HAP-1 (cell line): ENCODE measurements at places on chromosomes 11 and 22.

- no peak for DNase-seq
Observed at GRCh38 chr11:35786188-35786587, 123.6 kb downstream of the TRIM44 start.

DNA sequence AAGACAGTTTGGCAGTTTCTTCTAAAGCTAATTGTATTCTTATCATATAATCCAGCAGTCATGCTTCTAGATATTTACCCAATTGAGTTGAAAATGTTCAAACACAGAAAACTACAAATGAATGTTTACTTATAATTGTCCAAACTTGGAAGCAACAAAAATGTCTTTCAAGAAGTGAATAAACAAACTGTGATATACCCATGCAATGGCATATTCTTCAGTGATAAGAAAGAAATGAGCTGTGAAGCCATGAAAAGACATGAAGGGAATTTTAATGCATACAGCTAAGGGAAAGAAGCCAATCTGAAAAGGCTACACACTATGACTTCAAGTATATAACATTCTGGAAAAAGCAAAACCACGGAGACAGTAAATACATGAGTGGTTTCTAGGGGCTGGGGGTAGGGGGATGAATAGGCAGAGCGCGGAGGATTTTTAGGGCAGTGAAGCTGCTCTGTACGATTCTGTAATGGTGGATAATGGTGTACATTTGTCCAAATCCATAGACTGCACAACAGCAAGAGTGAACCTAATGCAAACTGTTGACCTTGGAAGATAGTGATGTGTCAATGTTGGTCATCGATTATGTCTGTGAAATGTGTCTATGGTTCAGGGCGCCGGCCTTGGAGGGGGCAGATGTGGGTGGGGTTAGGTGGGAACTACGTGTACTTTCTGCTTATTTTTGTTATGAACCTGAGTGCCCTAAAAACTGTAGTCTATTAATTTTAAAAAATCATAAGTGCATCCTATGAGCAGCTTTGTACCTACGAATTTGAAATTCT is 424.9 kb downstream of the TBC1D22A start:
- DNase-seq = no peak

DNA sequence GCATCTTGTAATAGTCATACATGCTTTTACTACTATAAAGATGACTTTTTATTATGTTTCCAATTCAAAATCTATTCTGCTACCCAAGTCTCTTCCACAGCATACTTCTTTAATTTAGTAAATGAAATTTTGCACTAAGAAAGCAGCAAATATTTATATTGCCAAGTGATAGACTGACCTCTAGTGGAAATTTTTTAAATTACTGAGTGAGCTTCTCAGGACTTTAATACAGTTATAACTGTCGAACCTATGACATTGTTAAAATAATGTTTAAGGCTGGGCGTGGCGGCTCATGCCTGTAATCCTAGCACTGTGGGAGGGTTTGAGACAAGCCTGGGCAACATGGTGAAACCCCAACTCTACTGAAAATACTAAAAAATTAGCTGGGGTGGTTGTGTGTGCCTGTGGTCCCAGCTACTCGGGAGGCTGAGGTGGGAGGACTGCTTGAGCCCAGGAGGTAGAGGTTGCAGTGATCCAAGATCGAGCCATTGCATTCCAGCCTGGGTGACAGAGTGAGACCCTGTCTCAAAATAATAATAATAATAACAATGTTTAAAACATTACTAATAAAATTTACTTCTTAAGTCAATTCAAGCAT is 27.3 kb downstream of the STK33 start:
- DNase-seq = peak; percentile 66

- no peak for DNase-seq
Observed at GRCh38 chr11:12906501-12906900, 102.6 kb upstream of the RASSF10 start.

- DNase-seq = no peak
Observed at GRCh38 chr11:41522391-41522790, 62.9 kb upstream of the LRRC4C start.

- no peak for DNase-seq
Observed at GRCh38 chr22:43267332-43267980, 75.7 kb downstream of the SCUBE1 start.

- DNase-seq = no peak
Observed at GRCh38 chr11:133724116-133724515, 121.2 kb downstream of the SPATA19 start.

GRCh38 chr22:41713004-41713403 is 13.7 kb downstream of the MEI1 start:
- DNase-seq = no peak

DNA sequence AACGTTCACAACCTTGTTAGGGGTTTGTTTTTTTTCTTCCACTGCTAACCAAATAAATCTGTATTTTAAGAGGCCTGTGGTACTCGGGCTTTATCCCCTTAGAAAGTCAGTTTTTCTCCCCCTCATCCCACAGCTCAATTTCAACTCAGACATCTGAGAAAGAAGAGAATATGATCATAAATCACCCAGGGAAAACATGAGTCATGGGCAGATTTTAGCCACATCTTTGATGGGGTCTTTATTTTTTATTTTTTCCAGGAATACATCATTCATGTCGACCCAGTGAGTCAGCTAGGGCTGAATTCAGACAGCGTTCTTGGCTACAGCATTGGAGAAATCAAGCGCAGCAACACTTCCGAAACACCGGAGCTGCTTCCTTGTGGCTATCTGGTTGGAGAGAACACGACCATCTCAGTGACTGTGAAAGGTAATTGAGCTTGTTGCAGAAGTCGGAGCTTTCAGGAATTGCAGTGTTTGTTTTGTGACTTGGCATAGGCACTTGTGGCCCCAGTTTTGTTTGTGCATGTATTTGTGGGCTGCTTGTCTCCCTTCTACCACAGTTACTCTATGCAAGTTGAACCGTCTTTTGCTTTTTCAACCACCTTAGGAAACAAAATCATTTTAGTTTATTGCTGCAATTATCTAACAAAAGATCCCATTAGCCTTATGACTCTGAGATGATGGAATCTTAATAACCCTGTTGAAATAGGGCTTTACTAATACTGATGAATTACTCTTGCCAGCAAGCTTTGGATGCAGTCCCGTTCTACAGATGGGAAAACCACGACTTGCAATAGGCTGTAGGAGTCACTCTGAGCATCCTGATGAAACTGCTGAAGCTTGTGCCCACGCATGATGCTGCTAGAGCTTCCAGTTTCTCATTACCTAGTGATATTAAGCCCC is 62.7 kb downstream of the DBX1 start:
- no peak for DNase-seq

DNA sequence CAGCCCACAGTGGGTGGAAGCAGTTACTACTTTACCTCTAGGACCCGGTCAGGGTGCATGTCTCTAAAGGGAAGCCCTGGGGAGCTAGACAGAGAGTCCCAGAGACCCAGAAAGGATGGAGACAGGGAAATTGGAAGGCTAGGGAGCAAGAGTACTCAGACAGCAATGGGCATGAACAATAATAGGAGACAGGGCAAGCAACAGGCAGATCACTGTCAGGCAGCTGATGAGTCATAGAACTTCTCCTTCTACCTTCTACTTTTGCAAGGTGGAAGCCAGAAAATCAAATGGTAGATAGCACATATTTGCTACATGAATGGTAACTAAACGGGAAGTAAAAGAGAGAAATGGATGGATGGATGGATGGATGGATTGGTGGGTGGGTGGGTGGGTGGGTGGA is 19.6 kb downstream of the CD5 start:
- no peak for DNase-seq

GRCh38 chr22:48931452-48931851 is 896.2 kb downstream of the BRD1 start:
- no peak for DNase-seq

DNA sequence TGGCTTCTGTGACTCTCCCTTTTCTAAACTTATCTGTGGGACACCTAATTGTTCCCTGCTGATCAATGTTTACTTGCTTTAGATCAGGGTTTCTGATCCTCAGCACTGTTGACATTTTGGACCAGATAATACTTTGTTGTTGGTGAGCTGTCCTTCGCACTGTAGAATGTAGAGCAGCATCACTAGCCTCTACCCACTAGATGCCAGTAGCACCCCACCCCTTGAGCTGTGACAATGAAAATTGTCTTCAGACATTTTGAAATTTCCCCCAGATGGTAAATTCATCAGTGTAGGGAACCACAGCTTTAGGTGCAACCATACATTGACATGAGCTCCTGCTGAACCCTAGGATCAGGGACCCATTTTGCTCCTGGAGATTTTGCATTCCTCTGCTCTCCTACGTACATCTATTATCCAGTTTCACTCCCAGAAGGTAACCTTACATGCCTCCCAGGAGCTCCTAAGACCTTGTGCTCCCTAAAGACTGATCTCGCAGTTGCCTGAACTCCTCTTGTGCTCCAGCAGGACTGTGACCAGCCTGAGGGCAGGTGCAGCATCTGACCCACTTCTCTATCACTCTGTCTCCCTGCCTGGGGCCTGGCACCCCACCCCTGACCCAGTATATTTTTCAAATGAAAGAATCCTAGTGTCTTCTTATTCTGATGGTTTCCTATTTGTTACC is 107.8 kb downstream of the FAR1 start:
- no peak for DNase-seq

GRCh38 chr22:50696251-50696798 is 23.7 kb downstream of the SHANK3 start:
- no peak for DNase-seq

DNA sequence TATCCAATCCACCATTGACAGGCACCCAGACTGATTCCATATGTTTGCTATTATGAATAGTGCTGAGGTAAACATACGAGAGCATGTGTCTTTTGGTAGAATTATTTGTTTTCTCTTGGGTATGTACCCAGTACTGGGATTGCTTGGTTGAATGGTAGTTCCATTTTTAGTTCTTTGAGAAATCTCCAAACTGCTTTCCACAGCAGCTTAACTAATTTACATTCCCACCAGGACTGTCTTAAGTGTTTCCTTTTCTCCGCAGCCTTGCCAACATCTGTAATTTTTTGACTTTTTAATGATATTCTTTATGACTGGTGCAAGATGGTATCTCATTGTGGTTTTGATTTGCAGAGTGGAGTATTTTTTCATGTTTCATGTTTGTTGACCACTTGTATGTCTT is 8.3 kb downstream of the FDX1 start:
- DNase-seq = no peak

GRCh38 chr11:25593221-25593620 is 738.7 kb upstream of the ANO3 start:
- no peak for DNase-seq
